ENCODE measurements at places on chromosomes 13 and 19. TPM values are rescaled to one million over a fixed set of nuclear protein-coding genes. Genes with fewer than 3 reads are reported as not detected.

DNA sequence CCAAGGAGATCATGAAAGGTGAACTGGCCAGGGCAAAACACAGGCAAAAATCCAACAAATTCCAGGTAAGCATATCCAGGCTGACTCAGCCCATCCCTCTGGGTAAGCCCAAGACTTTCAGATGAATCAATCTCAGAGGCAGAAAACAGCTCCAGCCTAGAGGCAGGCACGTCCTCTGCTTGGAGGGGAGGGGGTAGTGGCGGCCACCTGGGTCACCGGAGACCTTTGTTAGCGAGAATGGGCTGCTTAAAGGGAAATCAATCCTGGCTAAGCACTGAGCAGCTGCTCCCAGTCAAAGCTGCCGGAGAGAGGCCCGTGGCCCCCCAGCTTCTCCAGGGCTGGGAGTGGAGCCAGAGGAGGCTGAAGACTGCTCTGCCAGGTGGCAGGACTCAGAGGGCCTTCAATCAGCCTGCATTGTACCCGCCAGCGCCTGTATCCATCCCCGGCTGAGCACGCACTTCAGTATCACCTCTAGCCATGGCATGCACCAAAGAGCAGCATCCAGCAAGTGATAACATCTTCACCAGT is 48.2 kb downstream of the PIN1 start:
- no peak for DNase-seq

SYCN gene
- total RNA-seq, result not detected

CBLC gene
- not detected for total RNA-seq

S1PR4 gene
- total RNA-seq, result 62.1 TPM

ZNF540 gene
- 1.0 TPM for total RNA-seq

KCNC3 gene
- 24.1 TPM for total RNA-seq
